ENCODE measurements at places on chromosomes 5 and 9. TPM values are rescaled to one million over a fixed set of nuclear protein-coding genes. Genes with fewer than 3 reads are reported as not detected.

GRCh38 chr9:15277400-15278090 is 29.5 kb downstream of the TTC39B start:
- no peaks in the 10 kb centered on the region for H3K27me3 ChIP-seq
- no peak overlapping the region for H3K4me3 ChIP-seq
- H3K36me3 ChIP-seq: no peaks in the 10 kb centered on the region
- H3K4me1 ChIP-seq: peaks cover 22% of the 10 kb centered on the region
- H3K27ac ChIP-seq: no peak overlapping the region
- DNase-seq: peak; percentile 59

The PPP3R2 gene
- not detected for total RNA-seq

- peaks cover 22% of the 10 kb centered on the region for H3K4me1 ChIP-seq
- H3K27ac ChIP-seq: no peak overlapping the region
- DNase-seq: no peak
- H3K36me3 ChIP-seq: no peaks in the 10 kb centered on the region
- no peak overlapping the region for H3K4me3 ChIP-seq
- H3K27me3 ChIP-seq: no peaks in the 10 kb centered on the region
Measured at GRCh38 chr9:110877374-110877773, 160.9 kb downstream of the LPAR1 start.

DNA sequence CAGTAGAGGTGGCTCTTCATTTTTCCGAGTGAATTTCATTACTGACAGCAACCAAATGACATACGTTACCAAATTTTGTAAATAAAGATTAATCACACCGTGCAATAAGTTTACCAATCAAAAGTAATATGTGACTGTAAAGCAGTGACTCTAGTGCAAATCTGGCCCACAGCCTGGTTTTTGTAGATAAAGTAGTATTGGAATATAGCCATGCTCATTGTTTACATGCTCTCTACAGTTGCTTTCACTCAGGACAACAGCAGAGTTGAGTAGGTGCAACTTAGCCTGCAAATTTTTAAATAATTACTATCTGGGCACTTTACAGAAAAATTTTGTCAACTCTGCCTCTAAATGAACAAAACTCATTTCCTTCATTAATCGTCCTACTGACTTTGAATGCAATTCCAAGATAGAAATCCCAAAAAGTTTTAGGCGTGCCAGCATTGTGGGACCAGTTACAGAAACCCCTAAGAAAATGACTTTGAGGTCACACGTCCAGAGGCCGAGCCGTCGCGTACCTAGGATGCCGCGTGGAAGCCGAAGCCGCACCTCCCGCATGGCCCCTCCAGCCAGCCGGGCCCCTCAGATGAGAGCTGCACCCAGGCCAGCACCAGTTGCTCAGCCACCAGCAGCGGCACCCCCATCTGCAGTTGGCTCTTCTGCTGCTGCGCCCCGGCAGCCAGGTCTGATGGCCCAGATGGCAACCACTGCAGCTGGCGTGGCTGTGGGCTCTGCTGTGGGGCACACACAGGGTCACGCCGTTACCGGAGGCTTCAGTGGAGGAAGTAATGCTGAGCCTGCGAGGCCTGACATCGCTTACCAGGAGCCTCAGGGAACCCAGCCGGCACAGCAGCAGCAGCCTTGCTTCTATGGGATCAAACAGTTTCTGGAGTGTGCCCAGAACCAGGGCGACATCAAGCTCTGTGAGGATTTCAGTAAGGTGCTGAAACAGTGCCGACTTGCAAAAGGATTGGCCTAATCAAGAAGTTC is 180.7 kb upstream of the TLE4 start:
- no peak overlapping the region for H3K4me3 ChIP-seq
- no peak overlapping the region for H3K27ac ChIP-seq
- no peak for DNase-seq

GRCh38 chr5:14880688-14881087 is 9.1 kb upstream of the ANKH start:
- no peak overlapping the region for H3K27ac ChIP-seq
- DNase-seq: no peak
- no peaks in the 10 kb centered on the region for H3K36me3 ChIP-seq
- H3K4me3 ChIP-seq: no peak overlapping the region
- H3K4me1 ChIP-seq: no peaks in the 10 kb centered on the region

DNA sequence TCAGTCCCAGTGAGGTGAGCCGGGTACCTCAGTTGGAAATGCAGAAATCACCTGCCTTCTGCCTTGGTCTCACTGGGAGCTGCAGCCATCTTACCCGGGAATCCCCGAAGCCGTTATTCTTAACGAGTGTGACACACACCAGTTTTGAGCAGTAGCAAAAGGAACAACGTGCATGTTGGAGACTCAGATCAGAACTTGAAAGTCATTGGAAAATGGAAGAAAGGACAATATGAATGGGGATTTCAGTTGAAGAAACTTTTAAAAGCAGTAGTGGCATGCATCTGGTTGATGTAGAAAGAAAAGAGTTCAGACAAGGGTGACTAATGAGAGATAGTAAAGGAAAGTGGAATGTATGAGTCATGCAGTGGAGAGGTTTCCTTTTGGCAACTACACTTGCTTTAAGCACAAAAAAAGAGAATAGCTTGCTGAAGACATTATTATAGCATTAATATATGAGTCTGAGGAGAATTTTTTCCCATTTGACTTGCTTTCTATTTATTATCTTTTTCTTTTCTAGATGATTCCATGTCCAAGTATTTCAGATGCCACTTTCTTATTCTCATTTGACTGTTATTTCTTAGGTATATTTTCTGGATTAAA is 44.4 kb upstream of the ANKDD1B start:
- no peaks in the 10 kb centered on the region for H3K4me1 ChIP-seq
- H3K27me3 ChIP-seq: no peaks in the 10 kb centered on the region
- DNase-seq: no peak
- no peaks in the 10 kb centered on the region for H3K36me3 ChIP-seq
- no peak overlapping the region for H3K27ac ChIP-seq
- H3K4me3 ChIP-seq: no peak overlapping the region

- H3K27ac ChIP-seq: no peak overlapping the region
- no peaks in the 10 kb centered on the region for H3K27me3 ChIP-seq
- no peak overlapping the region for H3K4me3 ChIP-seq
- no peaks in the 10 kb centered on the region for H3K4me1 ChIP-seq
- no peak for DNase-seq
- no peaks in the 10 kb centered on the region for H3K36me3 ChIP-seq
Measured at GRCh38 chr9:102844716-102845115, 150.4 kb upstream of the CYLC2 start.

- peaks cover 43% of the 10 kb centered on the region for H3K4me1 ChIP-seq
- no peak overlapping the region for H3K27ac ChIP-seq
- no peaks in the 10 kb centered on the region for H3K27me3 ChIP-seq
Measured at GRCh38 chr9:91897201-91897600, 52.8 kb downstream of the ROR2 start.

The TMC1 gene
- 0.54 TPM for total RNA-seq

The ACER2 gene
- 11.6 TPM for total RNA-seq

GRCh38 chr9:805151-805550 is 36.3 kb upstream of the DMRT1 start:
- H3K36me3 ChIP-seq: no peaks in the 10 kb centered on the region
- no peaks in the 10 kb centered on the region for H3K27me3 ChIP-seq
- no peak overlapping the region for H3K27ac ChIP-seq
- H3K4me1 ChIP-seq: no peaks in the 10 kb centered on the region
- no peak for DNase-seq

DNA sequence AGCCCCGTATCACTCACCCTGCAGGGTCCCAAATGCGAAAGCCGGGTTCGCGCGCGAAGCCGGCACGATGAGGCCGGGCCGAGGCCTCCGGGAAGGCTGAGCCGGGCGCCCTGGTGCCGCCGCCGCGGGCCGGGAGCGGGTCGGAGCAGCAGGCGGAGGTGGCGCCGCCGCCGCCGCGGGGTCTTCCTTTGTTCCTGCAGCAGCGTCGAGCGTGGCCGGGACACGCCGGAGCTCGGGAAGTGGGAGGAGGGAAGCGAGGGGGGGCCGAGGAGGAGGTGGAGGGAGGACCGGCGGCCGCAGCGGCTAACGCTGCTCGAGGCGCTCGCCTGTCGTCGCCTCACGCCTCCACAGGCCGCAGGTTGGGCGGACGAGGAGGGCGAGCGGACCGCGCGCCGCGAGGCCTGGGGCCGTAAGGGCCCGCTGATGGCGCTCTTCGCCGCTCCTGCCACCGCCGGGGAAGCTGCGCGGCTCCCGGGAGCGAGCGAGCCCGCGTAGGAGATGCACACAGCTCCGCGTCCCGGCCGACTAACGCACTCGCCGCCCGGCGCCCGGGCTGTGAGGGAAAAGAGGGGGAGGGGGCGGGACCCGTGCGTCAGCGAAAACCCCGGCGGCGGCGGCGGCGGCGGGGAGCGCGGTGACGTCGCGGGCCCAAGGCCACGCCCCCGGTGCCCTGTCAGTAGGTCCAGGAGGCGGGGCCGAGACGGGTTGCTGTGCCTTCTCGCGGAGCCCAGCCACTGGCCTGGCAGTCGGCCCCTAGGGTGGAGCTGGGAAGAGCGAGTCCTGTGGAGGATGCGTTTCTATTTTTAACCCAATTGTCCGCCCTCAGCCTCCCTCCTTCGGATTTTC is at the start of gene ZFAND5:
TSS of gene ZFAND5 (minus strand) at position 530 of the 846 bp plus-strand sequence. CDS start 4,430 bp downstream, outside the sequence.
- peak within 1 kb of the TSS; percentile 100 for H3K27ac ChIP-seq
- H3K27me3 ChIP-seq: no peaks in the 10 kb centered on the region
- H3K36me3 ChIP-seq: peaks cover 21% of the 10 kb centered on the region

DNA sequence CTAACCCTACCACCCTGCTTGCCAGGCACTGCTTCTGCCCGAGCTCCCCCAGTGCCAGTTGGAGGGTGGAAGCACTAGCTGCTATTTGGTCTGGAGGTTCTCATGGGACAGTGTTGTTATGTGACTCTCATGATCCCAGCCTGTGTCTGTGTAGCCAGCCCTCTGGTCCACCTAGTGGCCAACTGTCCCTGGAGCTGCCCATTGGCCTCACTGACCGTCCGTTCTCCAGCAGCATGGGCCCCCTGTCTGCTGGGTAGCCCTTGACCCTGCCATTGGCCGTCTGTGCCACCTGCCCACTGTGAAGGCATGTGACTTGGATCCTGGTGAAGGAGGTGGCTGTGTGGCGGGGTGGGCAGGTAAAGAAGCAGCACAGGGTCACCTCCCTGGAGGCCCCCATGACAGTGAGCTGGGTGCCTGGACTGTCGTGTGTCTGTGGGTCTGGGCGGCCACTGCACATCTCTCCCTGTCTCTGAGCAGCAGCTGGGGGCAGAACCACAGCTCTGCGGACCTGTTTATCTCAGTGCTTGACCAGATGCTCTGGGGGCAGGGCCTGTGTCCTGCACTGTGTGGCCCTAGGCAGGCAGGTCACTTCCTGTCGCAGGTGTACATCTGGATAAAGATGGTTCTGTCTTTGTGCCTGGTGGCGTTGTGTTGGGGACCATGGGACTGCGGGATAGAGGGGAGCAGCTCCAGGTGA is 11.4 kb downstream of the PHF2 start:
- no peak overlapping the region for H3K4me3 ChIP-seq
- H3K36me3 ChIP-seq: no peaks in the 10 kb centered on the region
- DNase-seq: no peak
- no peaks in the 10 kb centered on the region for H3K27me3 ChIP-seq

The SLC6A19 gene
- total RNA-seq: not detected
